AG09309 (cell line): ENCODE measurements at places on chromosomes 5 and 9.

DNA sequence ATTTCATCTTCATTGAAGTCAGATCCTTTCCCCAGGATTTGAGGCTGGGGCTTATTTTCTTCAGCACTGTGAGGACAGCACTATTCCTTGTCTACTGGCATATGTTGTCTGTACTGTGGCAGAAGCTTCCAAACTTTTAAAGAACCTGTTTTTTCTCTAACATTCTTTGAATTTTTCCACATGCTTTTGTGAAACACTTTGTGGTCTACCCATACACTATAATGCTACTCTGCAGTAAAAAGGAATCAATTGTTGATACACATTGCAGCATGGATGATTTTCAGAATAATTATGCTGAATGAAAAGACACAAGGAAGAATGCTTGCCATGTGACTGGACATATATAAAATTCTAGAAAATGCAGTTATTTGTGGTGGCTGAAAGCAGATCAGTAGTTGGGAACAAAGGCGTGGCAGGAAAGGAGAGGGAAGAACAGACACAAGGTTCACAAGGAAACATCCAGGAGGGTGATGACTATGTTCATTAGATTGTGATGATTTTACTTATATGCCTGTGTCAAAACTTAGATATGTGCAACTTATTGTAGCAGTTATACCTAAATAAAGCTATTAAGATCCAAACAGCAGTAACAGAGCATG is 96.8 kb downstream of the WNK2 start:
- DNase-seq: no peak

GRCh38 chr9:72211047-72211446 is 61.8 kb downstream of the GDA start:
- DNase-seq: no peak

- DNase-seq: no peak
Observed at GRCh38 chr5:8185852-8186251, 316.9 kb downstream of the MTRR start.

GRCh38 chr5:163880302-163880701 is 374.9 kb downstream of the MAT2B start:
- peak; percentile 66 for DNase-seq

- peak; percentile 7 for DNase-seq
Observed at GRCh38 chr5:7802855-7803254, 48.1 kb downstream of the CFAP90 start.

GRCh38 chr5:89281211-89281610 is 398.2 kb upstream of the MEF2C start:
- no peak for DNase-seq

GRCh38 chr9:122348288-122348777 is 22.5 kb upstream of the PTGS1 start:
- no peak for DNase-seq

GRCh38 chr5:105954341-105954740 is 1716.4 kb downstream of the EFNA5 start:
- no peak for DNase-seq

GRCh38 chr5:159424123-159424522 is 93.8 kb upstream of the IL12B start:
- no peak for DNase-seq

DNA sequence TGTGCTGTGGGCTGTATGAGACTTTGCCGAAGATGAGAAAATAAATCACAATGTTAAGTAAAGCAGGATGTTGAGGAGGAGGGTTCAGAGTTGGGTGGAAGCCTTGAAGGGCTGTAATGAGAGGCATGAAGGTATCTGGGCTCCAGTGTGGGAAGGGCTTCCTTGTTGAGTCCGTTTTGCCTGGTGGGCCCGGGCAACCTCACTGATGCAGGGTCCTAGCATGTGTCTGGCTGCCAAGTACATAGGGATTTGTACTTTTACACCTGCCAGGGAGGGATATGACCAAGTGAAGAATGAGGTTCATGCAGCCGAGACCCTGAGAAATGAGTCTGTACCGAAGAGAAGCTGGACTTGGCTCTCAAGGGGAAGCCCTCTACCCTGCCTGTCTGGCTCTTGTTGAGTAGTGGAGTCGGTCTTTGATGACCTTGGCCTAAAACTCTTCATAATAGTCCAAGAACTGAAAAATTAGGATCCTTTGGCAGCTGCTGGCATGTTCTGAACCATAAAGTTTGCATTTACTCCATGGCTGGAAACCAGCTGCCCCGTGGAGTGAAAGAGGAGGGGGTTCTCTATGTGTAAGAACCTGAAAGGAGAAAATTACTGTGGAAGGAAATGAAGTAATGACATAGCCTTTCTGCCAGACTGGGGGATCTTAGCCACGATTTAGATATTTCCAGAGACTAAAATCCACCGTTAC is 59.0 kb upstream of the DPYSL3 start:
- DNase-seq: no peak

DNA sequence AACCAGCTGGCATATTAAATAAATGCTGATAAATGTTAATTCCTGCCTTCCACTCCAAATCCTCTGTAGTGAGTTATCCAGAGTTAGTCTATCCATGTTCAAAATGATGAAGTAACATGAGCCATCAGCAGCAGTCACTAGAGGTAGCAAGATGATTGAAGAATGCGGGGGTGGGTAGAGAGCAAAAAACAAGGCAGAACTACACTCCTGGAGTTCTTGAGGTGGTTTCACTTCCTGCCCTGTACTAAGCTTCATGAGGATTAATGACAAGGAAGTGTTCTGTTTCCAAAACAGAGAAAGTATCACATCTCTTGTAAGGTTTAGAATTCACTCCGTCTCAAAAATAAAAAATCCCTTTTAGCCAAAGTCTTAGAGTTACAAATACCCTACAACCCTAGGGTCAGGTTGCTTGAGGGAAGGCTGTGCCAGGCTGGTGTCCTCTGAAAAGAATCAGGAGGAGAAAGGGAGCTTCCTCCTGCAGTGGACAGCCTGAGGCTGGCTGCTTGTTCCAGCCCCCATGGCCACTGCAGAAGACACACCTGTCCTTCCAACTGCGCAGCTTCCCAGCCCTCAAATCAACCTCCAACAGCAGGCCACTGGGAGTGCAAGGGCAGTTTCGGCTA is 180.2 kb downstream of the DENND1A start:
- no peak for DNase-seq

DNA sequence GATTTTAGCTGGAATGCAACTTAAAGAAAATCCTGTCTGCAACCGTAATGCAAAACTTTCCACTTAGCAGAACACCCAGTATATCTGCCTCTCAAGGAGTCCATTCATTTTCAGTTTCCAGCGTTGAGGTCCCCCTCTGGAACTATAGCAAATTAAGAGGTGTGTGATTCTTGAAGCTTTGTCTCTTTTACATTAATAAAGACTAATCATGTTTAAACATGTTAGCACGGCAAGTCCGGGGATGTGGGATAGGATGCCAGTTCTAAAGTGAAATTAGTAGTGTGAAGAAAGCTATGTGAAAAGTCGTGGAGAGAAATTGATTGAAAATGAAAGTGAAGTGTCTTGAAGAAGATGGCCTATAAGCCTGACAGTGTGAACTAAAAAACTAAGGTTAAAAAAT is 429.1 kb downstream of the NR2F1-AS1 start:
- DNase-seq: no peak

DNA sequence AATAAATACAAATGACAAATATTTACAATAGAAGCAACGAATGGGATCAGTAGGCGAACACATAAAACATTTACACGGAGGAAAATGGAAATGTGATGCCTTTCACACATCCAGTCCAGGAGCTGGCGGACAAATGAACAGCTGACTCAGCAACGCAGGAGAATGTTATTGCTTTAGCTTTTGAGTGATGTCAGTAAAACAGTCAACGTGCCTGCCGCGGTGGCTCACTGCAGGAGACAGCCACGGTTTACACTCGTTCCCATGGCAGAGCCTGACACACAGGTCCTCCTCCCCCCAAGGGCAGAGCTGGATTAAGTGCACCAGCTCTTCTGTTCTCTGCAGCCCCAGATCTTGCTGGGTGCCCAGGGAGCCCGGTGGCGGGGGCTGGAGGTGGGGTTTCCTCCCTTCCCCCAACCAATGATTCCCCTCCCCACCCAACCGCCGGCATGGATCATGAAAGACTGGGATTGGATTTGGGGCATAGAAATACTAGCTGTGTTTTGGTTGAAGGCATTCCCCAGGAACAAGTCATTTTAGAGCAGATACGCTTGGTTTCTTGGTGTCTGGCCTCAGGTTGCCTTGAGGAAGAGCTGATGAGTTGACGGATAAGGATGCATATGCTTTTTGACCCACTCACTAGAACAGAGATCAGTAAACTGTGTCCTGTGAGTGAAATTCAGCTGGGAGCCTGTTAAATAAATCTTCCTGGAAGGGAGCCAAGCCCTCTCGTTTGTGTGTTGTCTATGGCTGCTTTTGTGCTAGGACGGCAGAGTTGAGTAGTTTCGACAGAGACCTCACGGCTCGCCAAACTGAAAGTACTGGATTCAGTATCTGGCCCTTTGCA is 12.5 kb downstream of the STC2 start:
- DNase-seq: peak; percentile 49
